ENCODE measurements at places on chromosomes 1 and 21.

- no peak for DNase-seq
These were observed 103.8 kb downstream of the BRINP3 start for GRCh38 chr1:190373705-190374336.

GRCh38 chr1:1561801-1562470 is 12.7 kb downstream of the SSU72 start:
- no peak for DNase-seq

- no peak for DNase-seq
These were observed 270.5 kb downstream of the RRAGC start for GRCh38 chr1:38589036-38589435.

DNA sequence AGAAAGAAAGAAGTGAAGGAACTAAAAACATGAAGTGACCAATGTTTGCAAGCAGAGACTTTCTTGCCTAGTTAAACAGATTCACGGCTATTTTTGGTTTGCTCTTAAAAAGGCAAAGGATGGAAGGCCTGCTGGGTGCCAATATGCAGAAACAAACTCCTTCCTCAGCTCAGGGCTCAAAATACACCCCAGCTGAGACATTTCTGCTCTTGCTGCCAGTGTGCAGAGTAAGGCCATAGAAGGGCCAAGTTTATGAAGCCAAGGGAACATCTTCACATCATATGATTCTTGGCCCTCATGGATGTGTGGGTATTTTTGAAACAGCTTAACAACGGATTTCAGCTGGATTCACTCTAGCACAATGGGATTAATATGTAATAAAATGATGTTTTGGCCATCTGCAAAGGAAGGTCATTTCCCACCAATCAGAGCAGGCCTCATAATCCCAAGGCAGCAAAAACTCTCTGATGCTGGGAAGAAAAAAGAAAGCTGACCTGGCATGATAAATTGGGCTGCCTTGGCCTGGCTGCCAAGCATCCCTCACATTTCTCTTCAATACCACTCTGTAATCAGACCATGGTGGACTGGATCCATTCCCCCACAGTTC is 70.7 kb downstream of the CAPZB start:
- DNase-seq, result no peak

DNA sequence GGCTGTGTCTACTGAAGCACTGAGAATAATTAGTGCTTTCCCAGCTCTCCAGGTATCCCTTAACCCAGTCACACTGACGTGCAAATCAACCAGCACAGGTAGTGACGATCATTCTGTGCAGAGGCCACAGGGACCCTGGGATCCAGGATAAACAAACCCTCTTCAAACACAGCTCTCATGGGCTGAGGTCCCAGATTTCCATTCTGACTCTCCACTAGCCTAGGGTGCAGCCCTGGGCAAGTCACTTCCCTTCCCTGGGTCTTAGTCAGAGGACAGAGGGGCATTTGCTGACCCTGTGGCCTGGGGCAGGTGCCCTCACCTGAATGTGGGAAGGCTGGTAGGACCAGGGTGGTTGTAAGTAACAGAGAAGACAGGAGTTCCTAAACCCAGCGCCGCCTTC is 724.7 kb downstream of the MATN1 start:
- DNase-seq, result no peak

DNA sequence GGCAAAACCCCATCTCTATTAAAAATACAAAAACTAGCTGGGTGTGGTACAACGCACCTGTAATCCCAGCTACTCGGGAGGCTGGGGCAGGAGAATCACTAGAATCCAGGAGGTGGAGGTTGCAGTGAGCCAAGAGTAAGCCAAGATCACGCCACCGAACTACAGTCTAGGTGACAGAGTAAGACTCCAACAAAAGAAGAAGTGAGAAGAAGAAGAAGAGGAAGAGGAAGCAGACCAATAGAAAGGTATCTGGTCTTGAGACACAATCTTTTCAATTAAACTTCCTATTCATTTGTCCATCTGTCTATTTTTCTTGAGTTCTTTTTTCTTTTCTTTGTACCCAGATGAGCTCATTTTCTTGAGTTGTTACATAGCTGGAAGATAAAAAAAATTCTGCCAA is 55.7 kb upstream of the ACADM start:
- DNase-seq, result no peak

GRCh38 chr1:213693864-213694263 is 293.9 kb upstream of the PROX1 start:
- DNase-seq, result no peak

- no peak for DNase-seq
These were observed 3.3 kb upstream of the DSTYK start for GRCh38 chr1:205214756-205215155.

DNA sequence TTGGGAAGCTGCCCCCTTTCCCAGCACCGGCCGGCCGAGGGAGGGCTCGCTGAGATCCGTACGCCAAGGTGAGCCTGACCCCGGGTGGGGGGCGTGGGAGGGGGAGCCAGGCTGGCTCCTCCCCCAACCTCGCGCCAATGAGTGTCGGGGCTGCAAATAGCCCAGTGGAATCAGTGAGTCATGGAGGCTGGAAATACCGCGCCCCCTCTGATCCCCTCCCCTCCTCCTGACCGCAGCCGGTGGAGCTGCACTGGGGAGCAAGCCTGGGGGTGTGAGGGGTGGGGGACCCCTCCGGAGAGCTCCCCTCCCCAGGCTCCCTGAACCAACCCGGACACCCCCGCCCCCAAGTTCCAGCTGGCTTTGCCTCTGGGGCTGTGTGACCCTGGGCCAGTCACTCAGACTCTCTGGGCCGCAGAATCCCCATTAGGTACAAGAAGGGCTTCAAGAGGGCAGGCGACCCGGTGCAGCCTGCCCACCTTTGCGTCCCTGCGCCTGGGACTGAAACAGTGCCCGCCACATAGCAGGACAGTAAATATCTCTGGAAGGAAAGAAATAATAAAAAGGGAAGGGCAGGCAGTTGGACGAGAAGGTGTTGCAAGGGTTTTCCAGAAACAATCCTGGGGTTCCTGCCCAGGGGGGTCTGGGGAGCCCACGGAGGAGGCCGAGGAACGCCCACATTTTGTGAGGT is 4.5 kb downstream of the HSPB7 start:
- DNase-seq, result peak; percentile 24

DNA sequence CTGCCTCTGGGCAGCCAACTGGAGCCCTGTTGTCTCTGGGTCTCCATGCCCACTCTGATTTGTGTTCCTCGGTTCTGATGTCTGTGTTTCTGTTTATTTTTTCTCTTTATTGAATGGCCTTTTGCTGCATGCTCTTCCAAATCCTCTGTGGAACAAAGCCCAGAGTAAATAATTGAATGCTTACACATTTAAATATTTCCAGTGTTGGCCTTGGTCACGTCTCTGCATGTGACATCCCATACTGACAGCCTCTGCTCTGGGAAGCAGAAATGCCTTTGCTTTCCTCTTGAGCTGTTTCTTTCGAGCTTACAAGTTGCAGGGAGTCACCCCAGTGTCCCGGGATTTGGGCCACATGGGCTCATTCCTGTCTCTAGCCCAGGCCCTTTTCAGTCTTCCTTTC is 267.9 kb downstream of the PTPRU start:
- no peak for DNase-seq

DNA sequence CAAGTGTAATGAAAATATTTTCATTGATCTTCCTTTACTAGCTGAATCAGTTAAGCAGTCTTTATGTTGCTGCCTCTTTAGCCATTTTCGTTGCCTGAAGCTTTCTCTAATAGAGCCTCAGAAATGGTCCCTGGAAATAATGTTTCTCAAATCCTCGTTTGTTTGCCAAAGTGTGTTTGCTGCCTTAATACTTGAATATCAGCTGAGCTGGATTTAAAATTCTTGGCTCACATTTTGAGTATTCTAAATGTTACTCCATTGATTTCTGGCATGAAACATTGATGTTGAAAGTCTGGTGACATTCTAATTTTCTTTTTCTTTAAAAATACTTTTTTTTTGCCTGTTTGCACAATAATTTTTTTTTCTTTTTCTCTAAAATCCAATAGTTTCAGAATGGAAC is 84.6 kb upstream of the SERBP1 start:
- DNase-seq, result no peak

DNA sequence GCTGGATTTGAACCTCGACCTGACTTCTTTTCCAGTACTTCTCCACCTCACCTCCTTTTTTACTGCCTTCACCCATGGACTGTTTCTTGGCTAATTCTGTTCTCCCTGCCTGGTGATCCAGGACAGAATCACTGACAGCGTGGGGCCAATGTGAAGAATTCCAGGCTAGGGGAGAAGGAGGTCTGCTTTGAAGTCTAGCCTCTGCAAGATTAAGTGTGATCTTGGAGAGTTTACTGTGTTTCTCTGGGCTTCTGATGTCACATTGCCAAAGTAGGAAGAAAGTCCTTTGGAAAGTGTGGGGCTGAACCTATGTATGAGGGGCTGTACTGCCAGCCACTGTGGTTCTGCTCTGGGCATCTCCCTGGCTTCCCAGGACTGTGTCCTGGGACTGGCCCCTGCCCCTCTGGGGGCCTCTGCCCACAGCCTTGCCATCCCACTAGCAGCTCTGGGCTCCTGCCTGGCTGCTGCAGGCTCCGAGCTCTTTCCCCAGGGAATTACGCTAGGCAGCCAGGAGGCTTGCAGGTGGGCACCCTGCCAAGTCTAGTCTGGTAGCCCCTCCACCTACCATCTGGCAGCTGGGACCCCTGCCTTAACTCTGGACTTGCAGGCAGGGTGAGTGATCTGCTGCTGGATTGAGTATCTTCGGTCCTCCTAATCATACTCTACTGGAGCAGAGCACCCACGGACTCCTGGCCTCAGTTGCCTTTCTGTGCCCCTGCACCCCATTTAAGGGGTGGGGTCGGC is 52.2 kb downstream of the YARS1 start:
- no peak for DNase-seq

DNA sequence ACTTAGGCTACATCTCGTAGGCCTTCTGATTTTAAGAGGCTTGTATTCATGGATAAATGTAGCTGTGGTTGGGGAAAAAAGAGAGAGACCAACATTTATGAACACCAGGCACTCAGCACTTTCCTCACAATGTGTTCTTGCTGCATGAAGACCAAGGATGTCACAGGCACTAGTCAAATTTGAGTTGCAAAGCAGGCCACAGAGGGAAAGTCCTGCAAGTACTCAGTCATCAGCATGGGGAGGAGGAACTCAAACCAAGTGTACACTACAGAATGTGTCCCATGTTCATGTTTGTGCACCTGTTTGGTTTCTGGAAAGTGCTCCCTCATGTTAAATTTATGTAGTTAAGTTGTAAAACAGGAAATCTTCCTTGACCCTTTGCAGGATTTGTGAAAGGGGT is 8.7 kb upstream of the MAP3K7CL start:
- DNase-seq, result no peak

DNA sequence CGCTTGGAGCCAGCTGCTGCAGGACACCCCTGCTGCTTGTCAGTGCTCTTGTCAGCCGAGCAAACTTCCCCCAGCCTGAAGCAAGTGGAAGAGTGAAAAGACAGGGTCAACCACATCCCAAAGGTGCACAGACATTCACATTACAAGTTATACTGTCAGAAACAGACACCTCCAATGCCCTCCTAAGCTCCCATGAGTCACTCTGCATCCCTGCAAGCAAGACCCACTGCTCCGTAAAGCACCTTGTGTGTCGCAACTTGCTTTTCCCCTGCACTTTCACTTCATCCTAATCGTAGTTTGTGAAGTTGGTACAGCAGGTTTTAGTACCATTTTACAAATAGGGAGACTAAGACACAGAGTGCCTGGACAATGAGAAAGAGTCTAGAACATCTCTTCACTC is 51.1 kb downstream of the KCNH1 start:
- no peak for DNase-seq

GRCh38 chr1:247647864-247648263 is 31.7 kb downstream of the OR13G1 start:
- no peak for DNase-seq

- no peak for DNase-seq
These were observed at the start of gene RPE65 for GRCh38 chr1:68449901-68450300. RPE65 (minus strand) TSS chr1:68449954; CDS start chr1:68449905, 49 bp downstream.
